Left ventricle myocardium superior (tissue), 1 donor: ENCODE measurements at places on chromosomes 3 and 15.

- DNase-seq: no peak
These were observed 5.1 kb downstream of the ONECUT1 start for GRCh38 chr15:52784799-52785671.

GRCh38 chr3:189372243-189372642 lies 200.5 kb downstream of the TPRG1 start:
- DNase-seq: no peak

DNA sequence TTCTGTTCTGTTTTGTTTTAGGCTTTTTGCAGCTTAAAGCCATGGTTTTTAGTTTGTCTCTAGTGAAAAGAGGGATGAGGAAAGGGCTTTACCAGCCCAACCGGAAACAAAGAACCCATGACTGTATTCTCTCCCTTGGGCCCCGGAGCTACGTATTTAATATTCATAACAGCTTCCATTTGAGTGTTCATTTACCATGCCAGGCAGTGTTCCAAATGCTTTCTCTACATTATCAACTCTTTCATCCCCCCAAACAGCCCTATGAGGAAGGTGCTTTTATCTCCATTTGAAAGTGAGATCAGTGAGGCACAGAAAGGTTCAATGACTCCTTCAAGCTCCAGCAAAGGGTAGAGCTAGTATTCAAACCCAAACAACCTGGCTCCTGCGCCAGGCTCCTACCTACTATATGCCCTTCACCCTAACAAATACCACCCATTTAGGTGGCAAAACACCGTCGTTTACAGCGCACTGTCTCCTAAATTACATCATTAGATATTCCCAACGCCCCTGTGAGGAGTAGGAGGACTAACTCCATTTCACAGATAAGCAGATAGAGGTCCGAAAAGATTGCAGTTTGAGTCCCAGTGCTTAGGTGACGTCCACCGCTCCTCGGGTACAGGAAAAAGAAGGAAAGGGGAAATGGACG lies 27.9 kb downstream of the GTPBP8 start:
- no peak for DNase-seq

- no peak for DNase-seq
These were observed 248.9 kb downstream of the SLCO3A1 start for GRCh38 chr15:92102395-92102755.

DNA sequence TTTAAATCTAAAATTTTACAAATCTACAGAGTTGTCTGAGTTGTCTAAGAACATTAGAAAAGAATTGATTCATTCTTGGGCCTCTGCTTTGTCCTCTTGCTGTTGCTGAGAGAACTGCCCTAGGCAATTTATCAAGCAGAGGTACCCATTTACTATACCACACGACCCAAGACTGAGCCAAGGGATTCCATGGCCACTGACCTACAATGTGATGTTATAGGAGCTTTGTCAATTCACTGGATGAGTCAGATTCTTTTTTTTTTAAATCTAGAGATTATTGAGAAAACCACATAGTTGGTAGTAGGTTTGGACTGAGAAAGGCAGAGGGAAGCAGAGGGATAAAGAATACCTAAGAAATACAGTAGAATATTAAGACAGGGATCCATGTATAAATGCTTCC lies 55.3 kb downstream of the TRAT1 start:
- no peak for DNase-seq

DNA sequence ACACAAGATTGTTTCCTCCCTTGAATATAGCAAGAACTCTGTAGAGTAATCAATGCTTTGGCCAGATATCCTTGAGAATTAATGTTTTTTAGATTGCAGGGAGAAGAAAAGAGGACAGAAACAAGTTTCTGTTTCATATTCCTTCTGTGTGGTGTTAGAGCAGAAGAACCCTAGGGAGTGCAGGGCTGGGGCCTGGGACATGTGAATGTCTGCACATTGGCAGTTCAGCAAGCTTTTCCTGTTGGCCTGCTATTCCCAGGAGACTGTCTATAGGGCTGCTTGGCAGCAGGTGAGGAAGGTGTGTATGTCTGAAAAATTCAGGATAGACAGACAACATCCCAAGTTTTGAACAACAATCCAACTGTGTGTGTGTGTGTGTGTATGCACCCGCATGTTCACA lies 13.6 kb upstream of the CNBP start:
- DNase-seq: no peak

- no peak for DNase-seq
These were observed 270.3 kb downstream of the RYR3 start for GRCh38 chr15:33581032-33581431.

DNA sequence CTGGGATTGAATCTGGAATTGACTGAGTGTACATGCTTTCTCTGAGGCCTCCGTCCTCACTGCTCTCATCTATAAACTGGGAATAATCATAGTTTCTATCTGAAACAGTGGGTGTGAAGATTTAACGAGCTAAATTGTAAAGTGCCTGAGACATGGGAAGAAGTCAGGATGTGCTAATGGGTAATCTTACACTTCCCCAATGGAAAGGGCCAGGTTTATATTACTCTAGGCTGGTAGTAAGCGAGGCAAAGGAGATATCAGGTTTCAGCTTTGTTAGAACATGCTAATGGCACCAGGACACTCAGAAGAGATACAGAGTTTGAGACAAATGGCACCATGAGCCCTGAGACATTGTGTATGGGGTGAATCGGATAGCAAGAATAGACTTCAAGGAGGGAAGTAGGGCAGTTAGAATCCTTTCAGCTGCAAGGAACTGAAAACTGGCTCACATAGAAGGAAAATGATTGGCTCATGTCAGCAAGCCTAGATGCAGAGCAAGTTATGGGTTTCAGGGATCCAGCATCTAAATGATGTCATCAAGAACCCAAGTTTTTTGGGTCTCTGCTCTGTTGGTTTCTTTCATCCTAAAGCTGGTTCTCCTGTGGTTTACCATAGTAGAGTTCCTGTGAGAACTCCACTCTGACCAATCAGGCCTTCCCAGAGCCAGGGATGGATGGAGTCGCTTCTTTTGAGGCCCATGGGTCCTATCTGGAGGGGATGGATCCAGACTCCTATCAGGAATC lies 21.8 kb downstream of the FLNB start:
- no peak for DNase-seq
